NCI-H345 (cell line): ENCODE measurements at places on chromosomes 1 and 21.

DNA sequence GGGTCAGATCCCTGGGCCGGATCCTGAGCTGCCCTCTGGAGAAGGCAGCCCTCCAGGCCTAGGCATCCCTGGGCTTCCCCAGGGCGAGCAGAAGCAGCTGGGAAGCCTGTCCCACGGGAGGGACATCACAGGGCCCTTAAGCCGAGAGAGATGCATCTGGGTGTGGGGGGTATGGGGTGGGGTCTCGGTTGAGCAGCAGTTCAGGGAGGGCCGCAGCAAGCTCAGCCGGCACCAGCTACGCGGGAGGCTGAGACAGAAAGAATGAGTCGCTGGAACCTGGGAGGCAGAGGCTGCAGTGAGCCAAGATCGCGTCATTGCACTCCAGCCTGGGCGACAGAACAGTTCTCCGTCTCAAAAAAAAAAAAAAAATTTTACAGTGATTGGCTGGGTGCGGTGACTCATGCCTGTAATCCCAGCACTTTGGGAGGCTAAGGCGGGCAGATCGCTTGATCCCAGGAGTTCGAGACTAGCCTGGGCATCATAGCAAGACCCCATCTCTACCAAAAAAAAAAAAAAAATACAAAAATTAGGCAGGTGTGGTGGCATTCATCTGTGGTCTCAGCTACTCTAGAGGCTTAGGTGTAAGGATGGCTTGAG is 37.7 kb downstream of the RRP1 start:
- no peak for DNase-seq

GRCh38 chr1:210373628-210373877 is 44.9 kb downstream of the HHAT start:
- DNase-seq: no peak

GRCh38 chr1:234503193-234504050 is 24.4 kb upstream of the TARBP1 start:
- DNase-seq: no peak

DNA sequence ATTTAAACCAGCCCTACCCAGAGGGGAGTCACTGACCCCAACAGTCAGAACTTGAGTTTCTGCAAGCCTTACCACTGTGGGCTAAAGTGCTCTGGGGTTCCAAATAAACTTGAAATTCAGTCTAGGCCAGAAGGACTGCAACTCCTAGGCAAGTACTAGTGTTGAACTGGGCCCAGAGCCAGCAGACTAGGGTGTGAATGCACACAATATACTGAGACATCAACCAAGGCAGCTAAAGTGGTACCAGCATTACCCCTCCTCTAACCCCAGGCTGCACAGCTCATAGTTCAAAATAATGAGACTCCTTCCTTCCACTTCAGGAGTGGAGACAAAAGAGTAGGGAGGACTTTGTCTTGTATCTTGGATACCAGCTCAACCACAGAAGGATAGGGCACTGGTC is 18.9 kb upstream of the IL20 start:
- DNase-seq: no peak

DNA sequence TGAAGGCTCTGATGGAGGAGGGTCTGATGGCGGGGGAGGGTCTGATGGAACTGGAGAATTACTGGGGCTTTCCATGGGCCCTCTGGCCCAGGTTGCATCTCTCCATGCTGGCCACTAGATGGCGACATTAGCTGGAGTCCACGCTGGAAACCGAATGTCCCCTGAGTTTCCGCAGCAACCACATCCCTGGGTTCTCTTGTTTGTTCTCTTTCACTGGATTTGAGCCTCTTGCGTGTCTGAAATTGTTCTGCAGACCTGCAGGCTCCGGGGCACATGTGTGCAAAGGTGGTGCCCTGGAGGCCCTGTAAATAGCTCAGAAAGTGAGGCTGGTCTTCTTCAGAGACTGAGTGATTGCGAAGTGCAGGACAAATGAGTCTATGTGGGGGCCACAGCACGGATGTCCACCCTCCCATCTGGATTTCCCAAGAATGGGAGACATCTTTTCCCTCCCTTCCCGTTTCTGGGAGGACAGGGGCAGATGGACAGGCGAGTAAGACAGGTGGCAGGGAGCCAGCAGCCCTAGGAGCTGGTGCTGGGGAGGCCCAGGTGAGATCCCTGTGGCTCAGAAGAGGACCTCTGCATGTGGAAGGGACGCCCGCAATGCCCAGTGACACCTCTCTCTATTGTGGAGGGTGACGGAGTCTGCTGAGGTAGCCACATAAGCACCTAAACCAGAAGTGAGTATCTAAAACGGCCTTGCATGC is 73.2 kb upstream of the ABCG1 start:
- peak; percentile 75 for DNase-seq

DNA sequence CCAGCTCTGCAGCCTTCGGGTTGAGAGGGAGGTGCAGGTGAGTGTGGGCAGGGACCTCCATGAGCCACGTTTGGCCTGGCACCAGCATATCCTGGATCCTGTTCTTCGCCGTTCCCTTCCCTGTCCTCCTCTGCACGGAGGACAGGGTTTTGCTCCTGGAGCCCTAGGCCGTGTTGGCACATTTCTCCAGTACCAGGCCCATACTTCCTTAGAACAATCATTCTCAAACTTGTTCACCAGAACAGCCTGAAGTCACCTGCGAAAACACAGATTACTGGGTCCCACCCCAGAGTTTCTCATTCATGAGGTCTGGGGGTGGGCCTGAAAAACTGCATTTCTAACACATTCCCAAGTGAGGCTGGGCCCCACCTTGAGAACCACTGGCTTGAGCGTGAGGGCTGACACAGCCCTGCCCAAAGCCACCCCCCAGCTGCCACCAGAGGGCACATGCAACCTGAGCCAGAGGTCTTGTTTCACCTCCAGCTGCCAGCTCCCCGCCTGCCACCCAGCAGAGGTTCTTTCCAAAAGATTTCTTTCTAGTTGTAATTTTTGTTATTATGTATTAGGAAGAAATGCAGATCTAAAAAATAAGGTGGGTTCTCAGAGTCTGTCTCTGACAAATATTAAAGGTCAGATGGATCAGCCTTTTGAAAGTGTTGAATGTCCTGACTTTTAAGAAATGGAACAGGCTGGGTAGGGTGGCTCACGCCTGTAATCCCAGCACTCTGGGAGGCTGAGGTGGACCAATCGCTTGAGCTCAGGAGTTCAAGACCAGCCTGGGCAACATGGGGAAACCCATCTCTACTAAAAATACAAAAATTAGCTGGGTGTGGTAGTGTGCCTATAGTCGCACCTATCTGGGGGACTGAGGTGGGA is 39.6 kb upstream of the LDLRAP1 start:
- DNase-seq: peak; percentile 40

DNA sequence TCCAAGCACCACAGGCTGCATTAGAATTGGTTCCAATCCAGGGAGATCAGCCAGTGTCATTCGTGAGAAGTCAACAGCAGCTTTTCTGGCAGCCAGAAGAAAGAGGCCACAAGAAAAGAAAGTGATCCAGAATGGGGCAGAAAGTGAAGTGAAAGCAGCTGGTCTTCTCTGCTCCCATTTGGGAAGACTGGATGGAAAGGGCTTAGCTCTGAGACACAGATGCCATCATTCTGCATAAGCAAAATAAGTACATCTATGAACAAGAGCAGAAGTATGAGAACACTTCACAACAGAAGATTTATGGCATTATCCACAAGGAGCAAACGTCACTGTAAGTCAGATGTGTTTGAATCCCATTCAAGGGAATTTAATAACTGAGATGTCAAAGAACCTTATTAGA is 326.5 kb upstream of the ESRRG start:
- DNase-seq: no peak

GRCh38 chr1:71231751-71232150 is 150.9 kb upstream of the ZRANB2 start:
- DNase-seq: no peak

DNA sequence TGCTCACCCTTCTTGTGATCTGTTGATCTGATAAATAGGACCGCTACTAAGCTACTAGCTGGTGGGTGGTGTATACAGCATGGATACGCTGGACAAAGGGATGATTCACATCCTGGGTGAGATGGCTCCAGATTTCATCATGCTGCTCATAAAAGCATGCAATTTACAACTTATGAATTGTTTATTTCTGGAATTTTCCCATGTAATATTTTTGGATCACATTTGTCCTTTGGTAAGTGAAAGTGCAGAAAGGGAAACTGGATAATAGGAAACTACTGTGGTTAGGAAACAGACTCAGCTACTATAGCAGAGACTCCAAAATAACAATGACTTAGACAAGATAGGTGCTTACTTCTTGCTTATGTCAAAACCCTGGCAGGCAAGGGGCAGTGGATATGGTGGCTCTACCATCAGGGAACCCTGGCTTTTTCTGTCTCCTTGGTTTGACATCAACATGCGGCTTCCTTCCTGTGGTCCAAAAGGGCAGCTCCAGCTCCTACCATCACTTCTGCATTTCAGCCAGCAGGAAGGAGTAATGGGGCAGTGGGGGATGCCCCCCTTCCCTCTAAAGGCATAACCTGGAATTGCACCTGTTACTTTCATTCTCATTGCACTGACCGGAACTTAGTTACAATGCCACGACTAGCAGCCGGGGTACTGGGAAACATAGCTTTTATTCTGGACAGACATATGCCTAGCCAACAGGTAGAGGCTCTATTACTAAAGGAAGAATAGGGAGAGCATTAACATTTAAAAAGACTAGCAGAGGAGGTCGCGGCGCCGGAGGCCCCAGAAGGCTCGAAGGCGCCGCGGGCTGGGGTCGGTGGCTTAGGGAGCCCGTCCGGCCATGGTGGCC is 13.8 kb upstream of the AK2 start:
- no peak for DNase-seq

- DNase-seq: no peak
Measured at GRCh38 chr21:36425286-36425685, 40.1 kb downstream of the CHAF1B start.

GRCh38 chr1:1232208-1232795 is at the start of gene B3GALT6:
Gene B3GALT6 (plus strand): TSS chr1:1232237. CDS start chr1:1232279, 42 bp downstream.
- DNase-seq: no peak

- peak; percentile 25 for DNase-seq
Measured at GRCh38 chr1:67052741-67053534, 1.0 kb downstream of the SLC35D1 start.

- no peak for DNase-seq
Measured at GRCh38 chr1:218994615-218995014, 179.1 kb upstream of the LYPLAL1 start.

- no peak for DNase-seq
Measured at GRCh38 chr1:152188673-152189591, 29.9 kb upstream of the RPTN start.

DNA sequence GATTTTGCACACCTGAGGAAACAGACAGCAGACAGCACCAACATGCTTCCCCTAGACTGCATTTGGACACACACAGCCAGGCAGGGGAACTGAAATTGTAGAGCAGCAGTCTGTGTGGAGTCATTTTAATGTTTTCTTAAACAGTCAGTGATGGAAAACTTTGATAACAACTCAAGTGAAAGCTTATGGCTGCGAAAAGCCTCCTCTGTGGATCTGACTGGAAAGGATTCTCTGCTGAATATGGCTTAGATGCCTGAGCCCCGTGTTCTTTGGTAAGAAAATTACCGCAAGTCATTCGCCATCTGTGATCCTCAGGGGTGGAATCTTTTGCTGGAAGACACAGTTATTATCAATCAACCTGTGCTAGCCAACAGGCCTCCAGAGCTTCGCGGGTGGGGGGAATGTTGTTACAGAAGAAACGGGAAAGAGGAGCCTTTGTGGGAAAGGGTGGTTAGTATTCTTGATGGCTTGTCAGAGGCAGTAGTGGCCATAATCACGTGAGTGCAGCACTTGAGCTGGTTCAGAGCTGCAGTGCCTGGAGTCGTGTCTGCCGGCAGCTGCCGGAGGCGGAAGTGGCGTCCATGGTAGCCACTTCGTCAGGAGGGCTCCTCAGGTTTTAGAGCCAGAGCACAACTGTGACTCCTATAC is 204.7 kb downstream of the ST6GALNAC3 start:
- no peak for DNase-seq

DNA sequence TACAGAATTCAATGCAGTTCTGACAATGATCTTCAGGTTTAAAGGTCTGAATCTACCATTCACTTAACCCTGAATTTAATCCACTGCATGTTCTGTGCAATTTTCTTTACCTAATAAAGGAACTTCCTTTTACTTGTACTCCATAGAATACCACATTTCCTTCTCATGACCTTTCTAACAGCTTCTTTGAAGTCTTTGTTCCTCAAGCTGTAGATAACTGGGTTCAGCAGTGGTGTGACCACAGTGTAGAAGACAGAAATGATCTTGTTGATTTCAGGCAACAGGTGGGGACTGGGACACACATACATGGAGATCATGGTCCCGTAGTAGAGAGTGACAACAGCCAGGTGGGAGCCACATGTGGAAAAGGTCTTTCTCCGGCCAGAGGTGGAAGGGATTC is 878 bp downstream of the OR11L1 start:
- DNase-seq: no peak

DNA sequence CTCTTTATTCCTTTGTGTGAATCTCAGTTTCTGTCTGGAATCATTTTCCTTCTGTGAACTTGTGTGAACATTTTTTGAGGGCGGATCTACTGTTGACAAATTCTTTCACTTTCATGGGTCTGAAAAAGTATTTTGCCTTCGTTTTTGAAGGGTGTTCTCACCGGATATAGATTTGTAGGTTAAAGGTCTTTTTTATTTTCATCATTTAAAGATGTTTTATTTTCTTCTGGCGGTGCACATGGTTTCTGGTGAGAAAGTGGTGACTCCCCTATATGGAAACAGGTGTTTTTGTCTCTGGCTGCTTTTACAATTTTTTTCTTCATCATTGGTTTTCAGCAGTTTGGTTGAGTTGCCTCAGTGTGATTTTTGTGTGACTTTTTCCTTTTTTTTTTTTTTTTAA is 94.9 kb downstream of the DYRK1A start:
- no peak for DNase-seq

GRCh38 chr1:151024540-151025146 is 11.7 kb upstream of the BNIPL start:
- peak; percentile 83 for DNase-seq

DNA sequence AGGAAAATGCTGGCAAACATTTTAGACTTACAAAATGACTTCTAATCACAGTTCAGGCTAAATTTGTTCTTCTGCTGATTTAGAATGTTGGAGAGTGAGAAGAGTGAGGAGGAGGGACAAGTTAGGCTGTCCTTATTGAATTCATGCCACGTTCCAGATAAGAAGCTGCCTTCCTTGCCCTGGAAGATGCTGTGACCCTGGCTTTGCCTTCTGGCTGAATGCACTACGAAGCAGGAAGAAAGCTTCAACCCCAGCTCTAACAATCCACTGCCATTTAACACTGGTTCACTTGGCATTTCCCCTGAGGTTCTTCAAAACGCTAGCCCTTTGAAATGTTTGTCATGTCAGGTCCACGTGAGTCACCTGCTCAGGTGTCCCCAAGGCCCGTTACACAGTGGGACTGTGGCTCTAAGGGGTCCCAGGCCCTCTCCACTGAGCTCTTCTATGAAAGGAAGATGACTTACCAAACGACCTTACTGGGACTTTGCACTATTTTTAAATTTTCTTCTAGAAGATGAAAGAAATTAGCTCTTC is 30.0 kb upstream of the LRRC8C start:
- DNase-seq: no peak
